Stimulated activated CD8-positive, alpha-beta memory T cell treated with anti-CD3 and anti-CD28 coated beads, Interleukin-7, amount 100 ng/mL, for 1 hour (primary cell): ENCODE measurements at places on chromosomes 5 and 9.

GRCh38 chr5:131545845-131546244, 89.2 kb downstream of the RAPGEF6 start:
- no peak for DNase-seq

- DNase-seq: no peak
Measured at GRCh38 chr9:126591083-126591482, 22.6 kb upstream of the LMX1B start.

DNA sequence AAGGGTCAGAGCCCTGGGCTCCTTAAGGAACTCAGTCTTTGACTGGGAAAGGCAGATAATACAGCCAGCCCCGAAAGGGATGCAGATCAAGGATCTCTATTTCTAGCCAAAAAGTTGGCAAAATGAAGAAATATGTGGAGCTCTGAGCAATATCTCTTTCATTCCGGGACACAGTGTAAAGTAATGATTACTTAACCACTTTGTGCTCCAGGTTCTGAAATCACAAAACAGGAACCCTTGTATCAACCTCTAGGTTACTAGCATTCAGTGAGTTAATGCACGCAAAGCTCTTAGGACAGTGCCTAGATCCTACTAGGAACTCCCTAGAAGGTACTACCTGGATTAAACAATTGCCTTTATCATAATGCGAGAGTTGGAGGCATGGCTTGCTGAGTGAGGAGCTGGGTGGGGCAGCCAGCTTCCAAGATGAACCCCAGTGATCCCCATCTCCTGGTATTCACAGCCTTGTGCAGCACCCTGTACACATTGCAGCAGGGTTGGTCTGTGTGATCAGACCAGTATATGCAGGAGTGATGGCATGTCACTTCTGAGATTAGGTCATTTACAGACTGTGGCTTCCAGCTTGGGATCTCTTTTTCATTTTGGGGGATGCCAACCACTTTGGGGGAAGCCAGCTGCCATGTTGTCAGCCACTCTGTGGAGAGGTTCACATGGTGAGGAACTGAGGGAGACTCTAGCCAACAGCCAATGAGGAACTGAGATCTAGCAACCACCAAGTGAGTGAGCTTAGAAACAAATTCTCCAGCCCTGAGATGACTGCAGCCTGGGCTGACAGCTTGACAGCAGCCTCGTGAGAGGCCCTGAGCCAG, 103.1 kb upstream of the SLC44A1 start:
- no peak for DNase-seq

DNA sequence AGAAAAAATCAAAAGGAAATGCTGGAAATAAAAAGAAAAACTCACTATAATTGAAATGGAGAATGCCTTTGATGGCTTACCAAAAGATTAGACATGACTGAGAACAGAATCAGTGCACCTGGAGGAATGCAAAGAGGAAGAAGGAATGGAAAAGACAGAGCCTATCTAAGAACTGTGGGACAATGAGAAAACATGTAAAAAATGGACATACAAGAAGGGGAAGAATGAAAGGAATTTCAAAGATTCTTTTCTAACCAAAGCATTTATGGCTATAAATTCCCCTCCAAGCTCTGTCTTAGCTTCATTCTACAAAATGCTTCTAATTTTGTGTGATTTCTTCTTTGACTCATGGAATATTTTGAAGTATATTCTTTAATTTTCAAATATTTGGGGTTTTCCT, 47.5 kb upstream of the CLK4 start:
- DNase-seq: no peak

GRCh38 chr9:116821633-116822229, 134.6 kb downstream of the TRIM32 start:
- no peak for DNase-seq

DNA sequence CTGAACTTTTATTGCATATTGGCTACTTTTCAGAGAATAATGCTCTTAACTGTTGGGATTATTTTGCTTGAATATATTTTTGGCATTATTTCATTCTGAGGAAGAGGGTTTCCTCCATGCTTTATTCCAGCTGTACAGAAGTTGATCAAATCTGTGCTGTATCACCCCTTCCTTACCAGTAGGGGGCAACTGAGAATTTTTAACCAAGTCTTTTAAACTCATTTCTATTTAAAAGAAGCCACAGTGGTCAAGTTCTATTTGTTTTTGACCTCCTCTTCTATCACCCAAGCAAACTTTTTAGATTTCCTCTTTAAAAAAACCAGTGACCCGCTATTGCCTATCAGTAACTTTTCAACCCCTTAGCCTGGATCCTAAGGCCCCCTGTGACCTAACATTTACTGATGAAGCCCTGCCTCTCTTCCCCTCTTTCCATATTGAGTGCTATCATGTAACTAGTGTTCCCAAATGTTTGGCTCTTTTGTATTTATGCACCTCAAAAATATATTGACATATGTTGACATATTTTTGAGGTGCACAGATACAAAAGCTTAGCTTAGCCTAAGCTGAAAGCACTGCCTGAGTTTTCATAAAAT, 80.6 kb downstream of the FBXO4 start:
- no peak for DNase-seq

DNA sequence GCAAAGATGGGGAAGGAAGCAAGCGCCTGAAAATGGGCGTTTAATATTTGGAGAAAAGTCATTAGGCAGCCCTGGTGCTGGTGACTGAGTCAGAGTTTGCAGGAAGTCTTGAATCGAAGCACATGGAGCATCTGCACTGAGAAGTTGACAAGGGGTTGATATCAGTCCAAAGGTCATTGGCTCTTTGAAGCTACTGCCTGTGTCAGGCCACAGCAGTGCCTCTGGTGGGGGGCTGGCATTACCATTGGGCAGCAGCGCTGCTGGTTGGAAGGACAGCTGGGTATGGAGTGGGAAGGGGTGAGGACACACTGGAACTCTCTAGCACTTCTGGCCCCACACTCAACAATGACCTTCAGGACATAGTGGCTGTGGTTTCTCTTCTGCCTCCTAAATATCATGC, 150.4 kb upstream of the ERCC6L2 start:
- no peak for DNase-seq

GRCh38 chr5:1185629-1186350, 15.6 kb upstream of the SLC6A19 start:
- no peak for DNase-seq

GRCh38 chr9:116365056-116365471, 211.5 kb downstream of the PAPPA start:
- DNase-seq: no peak

GRCh38 chr5:12467799-12468198, 563.6 kb upstream of the CTNND2 start:
- no peak for DNase-seq

- DNase-seq: no peak
Measured at GRCh38 chr9:129037767-129038098, 1.3 kb downstream of the MIGA2 start.

DNA sequence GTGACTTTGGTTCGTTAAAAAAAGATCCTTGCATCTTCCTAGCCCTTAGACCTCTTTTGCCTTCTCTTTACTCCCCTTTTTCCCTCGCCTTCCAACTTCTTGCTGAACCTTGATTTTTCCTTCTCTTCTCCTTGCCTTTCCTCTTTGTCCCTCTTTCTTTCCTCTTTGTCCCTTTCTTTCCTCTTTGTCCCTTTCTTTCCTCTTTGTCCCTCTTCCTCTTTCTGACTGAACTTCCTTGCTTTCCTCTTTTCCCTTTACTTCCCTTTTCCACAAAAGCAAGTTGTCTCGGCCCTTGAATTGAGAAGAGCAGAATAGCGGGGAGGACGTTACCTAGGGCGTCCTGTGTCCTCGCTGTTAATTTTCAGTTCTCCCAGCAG, 1.4 kb upstream of the MLLT3 start:
- no peak for DNase-seq

- no peak for DNase-seq
Measured at GRCh38 chr5:38433160-38433861, 123.1 kb downstream of the LIFR start.

DNA sequence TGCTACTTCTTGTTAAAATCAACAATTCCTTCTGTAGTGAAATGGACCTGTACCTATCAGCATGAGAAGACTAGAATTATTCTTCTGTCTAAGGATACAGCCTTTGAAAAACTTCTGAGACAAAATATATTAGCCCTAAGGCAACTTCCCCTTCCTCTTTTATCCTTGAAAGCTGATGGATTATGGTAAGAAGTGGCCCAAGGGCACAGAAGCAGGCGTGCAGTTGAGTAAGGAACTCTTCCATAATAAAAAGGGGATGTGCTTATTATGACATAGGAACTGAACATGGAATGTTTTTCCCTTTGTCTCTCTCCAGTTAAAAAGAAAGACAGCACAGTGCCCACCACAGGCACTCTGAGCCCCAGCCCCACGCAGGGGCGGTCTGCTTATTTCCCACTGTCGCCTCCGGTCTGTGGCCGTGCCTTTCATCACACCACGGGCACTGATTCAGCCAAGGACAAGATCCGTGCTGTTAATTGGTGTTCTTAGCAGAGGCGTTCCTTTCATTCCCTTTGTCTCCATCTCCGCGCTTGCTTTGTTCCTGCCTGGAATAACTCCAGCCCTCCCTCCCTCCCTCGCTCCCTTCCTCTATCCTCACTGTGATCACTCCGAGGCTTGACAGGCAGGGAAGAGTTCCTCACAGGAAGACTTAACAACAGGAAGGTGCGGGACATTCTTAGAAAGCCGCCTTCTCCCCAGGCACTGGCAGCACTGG, 135.9 kb upstream of the OTULINL start:
- DNase-seq: no peak

- DNase-seq: no peak
Measured at GRCh38 chr5:139381837-139382761, 998 bp downstream of the SLC23A1 start.

DNA sequence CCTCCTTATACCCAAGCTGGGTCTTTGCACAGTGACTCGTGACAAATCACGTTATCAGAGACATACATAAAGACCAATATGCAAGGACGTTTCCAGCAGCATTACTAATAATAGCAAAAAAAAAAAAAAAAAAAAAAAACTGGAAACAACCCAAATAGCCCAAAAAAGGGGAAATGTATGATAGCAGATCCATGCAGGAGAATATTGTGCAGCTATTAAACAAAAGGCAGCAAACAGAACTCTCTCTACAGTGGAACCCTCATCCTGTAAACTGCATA, 37.7 kb downstream of the C5orf15 start:
- DNase-seq: no peak

DNA sequence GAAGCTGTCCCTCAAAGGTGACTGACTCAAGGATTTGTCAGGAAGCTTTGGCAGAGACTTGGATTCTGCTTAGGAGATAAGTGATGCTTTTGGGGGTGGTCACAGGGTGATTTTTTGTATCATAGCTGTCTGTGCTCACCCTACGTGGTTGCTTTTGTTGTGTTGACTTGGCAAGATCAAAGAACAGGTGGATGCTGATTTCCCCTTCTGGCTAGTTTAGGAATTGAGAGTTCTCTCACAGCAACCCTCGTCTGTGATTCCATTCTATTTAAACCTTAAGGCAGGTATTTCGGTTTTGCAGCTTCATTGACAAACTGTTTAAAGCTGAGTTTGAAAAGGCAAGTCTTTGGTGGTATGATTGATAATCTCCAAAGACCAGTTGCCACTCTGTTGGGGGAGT, 27.2 kb downstream of the ARHGAP26 start:
- DNase-seq: no peak

DNA sequence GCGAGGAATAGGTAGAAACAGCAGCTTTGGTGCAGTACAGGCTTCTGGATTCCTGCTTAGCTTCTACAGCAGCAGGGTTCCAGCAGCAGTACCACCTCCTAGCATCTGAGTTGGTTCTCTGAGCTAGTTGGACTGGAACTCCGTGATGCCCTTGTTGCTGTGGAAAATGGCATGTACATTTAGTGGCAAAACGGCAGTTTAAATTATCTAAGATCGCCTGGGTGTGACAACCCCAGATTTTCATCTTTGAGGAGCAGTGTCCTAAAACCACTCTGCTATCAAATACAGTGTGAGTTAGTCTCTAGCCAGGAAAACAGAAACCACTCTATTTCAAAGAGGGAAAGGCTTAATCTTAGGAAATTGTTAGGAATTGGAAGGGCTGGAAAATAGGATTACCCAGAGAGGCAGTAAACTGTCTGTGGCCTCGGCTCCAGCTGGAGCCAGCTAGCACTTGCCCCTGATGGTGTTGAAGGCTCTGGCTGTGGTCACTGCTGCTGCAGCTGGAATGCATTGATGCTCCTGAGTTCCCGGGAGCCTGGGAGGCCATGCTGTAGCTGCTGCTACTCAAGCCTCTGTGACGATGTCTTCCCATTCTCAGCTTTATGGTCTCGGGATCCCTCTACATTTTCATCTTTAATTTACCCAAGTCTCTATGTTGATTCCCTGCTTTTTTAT, 29.4 kb downstream of the RAD23B start:
- DNase-seq: no peak

DNA sequence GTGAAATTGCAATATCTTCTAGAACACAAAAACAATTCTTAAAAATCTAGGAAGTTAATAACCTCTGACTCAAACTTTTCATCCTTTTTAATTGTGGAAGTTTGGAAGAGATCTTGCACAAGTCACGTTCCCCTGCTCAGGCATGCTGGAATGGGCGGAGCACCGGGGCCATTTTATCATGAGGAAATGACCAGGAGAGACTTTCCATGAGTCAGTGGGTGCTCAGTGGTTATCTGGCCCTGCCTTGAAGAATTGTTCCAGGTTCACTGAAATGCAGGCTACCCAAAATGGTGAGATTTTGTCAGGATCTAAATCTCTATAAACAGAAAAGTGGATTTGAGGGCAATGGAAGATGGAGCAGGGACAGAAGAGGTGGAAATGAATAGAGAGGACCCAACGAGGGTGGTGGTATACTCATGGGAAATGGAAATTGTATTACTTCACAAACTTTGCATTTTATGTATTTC, 61.2 kb downstream of the FYB1 start:
- no peak for DNase-seq

DNA sequence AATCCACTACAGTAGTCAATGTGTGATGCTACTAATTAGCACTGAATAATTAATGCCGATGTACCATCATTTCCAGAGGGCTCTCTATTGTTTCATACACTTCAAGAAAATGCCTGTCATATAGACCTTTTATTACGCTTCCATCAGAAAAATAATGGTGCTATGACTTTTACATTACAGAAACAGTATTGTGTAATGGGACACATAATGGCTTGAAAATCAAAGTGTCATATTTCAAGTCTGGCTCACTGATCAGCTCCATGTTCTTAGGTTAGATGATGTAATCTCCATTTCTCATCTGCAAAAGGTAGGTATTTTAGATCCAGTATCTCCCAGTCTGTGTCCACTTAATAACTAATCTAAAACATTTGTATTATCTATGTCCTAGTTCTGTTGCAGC, 990.6 kb upstream of the TYRP1 start:
- DNase-seq: no peak
